ENCODE measurements at places on chromosomes 3 and 15.

- no peak for DNase-seq
Observed at GRCh38 chr15:23532024-23532423, 33.5 kb upstream of the MKRN3 start.

DNA sequence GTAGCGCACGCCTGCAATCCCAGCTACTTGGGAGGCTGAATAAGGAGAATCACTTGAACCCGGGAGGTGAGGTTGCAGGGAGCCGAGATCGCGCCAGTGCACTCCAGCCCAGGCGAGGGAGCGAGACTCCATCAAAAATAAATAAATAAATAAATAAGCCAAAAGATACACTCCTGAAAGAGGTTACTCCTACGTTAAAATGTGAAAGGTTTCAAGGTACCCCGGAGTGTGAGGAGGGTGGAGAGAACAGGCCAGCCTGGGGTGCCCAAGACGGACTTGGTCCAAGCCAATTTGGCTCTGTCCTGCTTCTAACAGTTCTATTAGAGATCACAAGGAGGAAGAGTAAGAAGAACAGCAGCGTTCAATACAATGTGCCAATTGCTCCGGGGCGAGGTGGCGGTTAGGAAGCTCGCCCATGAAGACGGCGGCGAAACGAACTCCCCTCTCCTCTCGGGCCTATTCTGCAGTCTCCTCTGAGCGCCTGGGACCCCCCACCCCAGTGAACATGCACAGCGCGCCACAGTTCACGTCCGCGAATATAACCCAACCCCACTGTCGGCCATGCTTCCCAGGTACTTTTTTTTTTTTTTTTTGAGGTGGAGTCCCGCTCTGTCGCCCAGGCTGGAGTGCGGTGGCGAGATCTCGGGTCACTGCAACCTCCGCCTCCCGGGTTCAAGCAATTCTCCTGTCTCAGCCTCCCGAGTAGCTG lies 942 bp downstream of the ELP6 start:
- no peak for DNase-seq

DNA sequence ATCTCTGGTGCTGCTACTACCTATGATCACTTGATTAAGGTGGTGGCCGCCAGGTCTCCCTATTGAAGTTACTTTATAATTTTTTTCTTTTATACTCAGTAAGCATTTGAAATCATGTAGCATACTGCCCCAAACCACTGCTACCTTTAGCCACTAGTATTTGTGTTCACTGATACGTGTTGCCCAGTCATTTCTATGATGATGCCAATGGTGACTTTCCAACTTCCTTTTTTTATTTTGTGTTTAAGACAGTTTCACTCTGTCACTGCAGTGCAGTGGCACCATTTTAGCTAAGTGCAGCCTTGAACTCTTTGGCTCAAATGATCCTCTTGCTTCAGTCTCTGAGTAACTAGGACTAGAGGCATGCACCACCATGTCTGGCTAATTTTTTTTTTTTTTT lies 598.2 kb downstream of the NAALADL2 start:
- DNase-seq, result no peak

DNA sequence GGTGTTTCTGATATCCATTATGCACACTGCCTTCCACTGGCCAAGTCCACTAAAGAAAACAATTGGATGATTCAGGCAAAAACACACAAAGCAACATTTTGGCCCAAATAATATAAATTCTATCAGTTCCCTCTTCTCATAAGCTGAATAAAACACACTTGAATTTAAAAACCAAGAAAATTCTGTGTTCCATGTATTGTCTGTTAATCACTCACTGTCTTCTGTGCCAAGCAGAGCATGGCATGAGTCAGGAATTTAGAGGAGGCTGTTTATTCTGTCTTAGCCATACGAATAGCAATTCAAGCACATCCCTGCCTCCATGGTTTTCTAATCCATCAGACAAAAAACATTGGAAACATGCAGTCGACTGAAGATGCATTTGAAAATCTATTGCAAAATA lies 215.6 kb upstream of the UMPS start:
- DNase-seq, result no peak

GRCh38 chr15:90240856-90241255 lies 6.8 kb downstream of the GDPGP1 start:
- DNase-seq, result no peak

- DNase-seq, result no peak
Observed at GRCh38 chr15:38758043-38758442, 193.4 kb upstream of the RASGRP1 start.

GRCh38 chr3:75395580-75396315 lies 268.4 kb upstream of the FRG2C start:
- DNase-seq, result no peak

DNA sequence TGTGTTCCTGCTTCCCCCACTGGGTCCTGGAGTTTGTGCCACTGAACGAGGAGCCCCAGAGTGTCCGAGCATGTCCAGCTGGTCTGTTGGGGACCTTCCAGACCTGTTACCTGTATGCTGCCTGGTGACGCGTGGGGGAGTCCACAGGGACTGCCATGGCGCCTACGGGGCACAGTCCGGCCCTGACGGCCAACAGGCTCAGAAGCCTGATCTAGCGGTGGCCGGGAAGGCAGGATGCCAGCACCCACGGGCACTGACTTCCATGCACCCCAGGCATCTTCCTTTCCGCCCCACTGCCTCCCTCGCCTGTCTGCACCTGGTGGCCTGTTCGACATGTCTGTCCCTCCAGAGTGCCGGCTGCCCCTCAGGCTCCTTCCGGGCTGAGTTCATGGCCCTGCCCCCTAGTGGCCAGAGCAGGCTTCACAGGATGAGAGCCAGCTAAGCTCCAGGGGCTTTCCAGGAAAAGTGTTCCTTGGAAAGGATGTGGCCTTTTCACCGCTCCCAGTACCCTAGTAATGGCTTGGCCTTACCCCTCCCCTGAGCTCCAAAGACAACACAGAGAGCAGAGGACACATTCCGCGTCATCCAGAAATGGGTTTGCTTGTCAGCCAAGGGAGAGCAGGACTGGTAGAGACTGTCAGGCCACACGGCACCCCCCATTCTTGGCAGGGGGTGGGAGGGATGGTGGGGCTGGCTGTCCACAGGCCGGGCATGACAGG lies 35.7 kb downstream of the NGRN start:
- DNase-seq, result peak; percentile 9

- DNase-seq, result no peak
Observed at GRCh38 chr15:79944622-79945021, 26.4 kb downstream of the BCL2A1 start.

DNA sequence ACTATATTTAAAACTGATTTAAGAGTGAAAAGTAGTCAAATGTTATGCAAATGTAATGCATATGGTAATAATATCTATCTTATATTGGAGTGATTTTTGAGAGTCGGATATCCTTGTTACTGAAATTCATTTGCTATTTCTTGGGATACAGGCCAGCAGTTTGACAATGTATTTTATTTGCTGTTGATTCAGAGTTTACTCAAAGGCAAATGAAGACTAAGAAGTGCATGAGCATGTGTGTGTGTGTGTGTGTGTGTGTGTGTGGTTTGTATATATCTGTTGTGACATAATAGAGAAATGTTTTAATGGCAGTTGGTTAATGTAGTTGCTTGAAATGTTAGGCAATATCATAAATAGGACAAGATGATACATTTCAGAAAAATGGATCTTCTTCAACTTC lies 39.0 kb downstream of the UNC13C start:
- DNase-seq, result no peak

DNA sequence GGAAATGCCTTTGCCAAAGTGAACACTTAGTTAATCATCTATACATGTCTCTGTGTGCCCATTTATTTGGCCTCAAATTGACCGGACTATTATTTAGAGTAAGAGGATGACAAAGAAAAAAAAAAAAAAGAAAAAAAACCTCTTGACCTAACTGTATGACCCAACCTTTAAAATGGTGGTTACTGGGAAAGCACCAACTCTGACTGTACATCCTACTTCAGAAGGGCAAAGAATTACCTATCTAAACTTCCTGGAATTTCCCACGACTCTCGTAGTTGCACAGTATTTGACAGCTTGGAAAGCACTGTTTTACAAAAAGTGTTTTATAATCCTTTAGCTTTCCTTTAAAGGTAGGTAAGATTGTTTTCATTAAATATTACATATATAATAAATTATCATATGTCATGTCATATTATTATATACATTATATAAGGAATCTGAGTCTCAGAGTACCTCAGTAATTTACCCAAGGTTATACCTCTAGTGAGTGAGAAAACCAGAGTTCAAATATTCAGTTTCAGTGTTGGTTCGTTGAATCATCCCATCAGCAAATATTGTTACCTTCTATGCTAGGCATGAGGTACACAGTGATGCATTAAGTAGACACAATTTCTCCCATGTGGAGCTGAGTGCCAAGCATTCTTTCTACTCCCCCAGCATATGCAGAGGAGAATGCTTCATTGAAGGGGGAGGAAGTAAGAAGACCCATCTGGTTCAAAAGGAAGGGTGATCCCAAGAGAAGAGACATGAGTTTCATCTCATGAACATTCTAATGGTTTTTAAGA lies 5.0 kb downstream of the BCL2A1 start:
- no peak for DNase-seq

- no peak for DNase-seq
Observed at GRCh38 chr3:178777718-178778411, 241.6 kb downstream of the KCNMB2 start.

- no peak for DNase-seq
Observed at GRCh38 chr3:165128544-165128943, 50.2 kb upstream of the SI start.

- DNase-seq, result no peak
Observed at GRCh38 chr15:76252249-76252648, 59.0 kb downstream of the ETFA start.

DNA sequence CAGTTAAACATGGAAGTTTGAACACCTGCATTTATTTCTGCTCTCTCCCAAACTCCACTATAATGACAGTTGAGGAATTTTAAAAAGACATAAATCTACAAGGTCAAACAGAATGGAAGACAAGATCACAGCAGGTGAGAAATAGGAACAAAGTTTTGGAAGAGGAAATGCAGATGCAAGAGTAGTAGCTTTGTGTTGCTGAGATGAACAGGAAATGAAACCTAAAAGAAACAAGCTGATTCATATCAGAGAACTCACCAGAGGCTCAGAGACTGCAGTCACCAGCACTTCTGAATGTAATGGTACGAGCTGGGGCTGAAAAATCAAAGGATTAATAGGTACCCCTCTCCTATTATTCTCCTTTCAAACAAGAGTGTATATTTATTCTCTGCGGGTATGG lies 459.9 kb downstream of the RAP2B start:
- DNase-seq, result no peak

- DNase-seq, result no peak
Observed at GRCh38 chr3:188656196-188656982, 502.4 kb downstream of the LPP start.

- no peak for DNase-seq
Observed at GRCh38 chr3:58004973-58005372, 3.2 kb upstream of the FLNB start.

DNA sequence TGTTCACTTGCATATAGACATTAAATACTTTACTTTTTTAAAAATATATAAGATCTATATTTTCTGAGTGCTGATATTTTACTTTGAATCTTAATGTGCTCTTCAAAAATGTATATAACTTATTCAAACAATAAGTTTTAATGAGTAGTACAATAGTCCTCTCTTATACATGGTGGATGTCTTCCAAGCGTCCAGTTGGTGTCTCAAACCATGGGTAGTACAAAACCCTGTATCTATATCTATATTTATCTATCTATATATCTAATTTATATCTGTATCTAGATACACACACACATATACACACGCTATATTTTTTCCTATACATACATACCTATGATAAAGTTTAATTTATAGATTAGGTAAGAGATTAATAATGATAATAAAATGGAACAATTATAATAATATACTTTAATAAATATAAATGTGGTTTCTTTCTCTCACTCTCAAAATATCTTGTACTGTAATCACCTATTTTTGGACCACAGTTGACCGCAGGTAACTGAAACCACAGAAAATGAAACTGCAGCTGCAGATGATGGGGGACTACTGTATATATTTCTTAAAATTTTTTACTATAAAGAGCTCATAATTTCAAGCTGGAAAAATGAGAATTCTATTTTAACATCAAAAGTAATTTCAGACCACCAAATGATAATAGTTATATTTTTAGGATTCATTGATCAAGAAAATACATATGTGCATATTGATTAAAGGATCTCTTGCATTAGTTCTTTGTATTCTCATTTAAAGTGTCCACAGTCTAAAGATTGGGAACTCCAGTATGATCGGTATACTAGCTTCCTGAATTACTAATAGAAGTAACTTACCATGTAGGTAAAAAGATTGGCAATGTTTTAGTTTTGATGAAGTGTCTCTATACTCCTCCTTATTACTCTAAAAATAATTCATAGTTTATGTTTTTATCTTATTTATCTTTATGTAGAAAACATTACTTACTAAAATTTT lies 215.1 kb upstream of the MLF1 start:
- DNase-seq, result no peak

GRCh38 chr15:41996921-41997592 lies 23.8 kb downstream of the PLA2G4E start:
- DNase-seq, result no peak

- DNase-seq, result no peak
Observed at GRCh38 chr3:100927775-100928174, 65.4 kb downstream of the ABI3BP start.

DNA sequence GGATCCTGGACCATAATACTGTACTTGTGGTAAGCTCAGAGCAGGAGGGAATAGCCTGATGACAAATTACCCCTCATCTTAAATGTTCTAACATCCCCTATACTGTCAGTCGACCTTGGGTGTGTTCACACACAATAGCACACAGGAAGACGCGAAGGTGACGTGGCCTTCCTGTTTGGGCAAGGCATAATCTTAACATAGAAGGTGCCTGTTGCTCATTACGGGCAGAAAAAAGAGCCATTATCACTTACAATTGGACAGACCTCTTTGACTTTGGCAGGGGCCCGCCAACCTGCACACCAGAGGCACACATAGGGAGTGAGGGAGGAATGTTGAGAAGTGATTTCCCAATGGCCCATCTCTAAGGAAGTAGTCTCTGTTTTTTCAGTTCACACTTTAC lies 144.2 kb downstream of the ANO10 start:
- DNase-seq, result peak; percentile 43

DNA sequence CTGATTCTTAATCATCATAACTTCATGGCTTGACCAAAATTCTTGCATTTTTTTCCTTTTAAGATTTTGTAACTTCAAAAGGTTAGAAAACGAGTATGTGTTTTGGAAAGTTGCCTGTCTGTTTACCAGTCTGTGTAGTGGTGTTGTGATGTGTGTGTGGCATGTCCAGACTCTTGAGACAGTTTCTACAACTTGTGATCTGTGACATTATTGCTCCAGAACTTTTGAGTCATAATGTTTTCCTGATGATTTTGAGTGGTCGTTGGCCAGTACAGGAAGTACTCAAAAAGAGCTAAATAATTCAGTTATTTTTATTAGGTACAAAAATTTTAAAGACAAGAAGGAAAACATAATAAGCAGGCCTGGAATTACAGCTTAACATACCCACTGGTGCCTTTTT lies 229.0 kb upstream of the C2CD4B start:
- DNase-seq, result no peak

- DNase-seq, result no peak
Observed at GRCh38 chr3:128427872-128428822, 38.5 kb downstream of the DNAJB8 start.

GRCh38 chr3:66370179-66370578 lies 130.6 kb downstream of the LRIG1 start:
- DNase-seq, result no peak

All from activated CD8-positive, alpha-beta memory T cell treated with anti-CD3 and anti-CD28 coated beads for 1 hour (primary cell).